Activated T-cell treated with anti-CD3 and anti-CD28 coated beads for 48 hours (primary cell): ENCODE measurements at places on chromosomes 11 and 22.

DNA sequence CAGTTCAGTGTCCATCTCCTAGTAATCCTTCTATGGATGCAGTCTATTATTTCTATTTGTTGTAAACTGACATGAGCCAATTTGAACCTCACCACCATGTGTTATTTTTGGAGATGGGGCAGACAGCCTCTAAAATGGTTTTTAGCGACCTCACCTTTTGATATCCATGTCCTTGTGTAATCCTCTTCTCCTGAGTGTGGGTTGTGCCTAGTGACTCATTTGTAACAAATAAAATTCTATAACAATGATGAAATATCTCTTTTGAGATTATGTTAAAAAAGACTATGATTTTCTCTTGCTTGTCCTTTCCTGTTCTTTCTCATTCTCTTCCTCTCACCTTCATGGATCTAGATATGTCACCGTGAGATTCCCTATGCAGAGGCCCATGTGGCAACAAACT lies 554.6 kb upstream of the ANO3 start:
- no peak for DNase-seq

DNA sequence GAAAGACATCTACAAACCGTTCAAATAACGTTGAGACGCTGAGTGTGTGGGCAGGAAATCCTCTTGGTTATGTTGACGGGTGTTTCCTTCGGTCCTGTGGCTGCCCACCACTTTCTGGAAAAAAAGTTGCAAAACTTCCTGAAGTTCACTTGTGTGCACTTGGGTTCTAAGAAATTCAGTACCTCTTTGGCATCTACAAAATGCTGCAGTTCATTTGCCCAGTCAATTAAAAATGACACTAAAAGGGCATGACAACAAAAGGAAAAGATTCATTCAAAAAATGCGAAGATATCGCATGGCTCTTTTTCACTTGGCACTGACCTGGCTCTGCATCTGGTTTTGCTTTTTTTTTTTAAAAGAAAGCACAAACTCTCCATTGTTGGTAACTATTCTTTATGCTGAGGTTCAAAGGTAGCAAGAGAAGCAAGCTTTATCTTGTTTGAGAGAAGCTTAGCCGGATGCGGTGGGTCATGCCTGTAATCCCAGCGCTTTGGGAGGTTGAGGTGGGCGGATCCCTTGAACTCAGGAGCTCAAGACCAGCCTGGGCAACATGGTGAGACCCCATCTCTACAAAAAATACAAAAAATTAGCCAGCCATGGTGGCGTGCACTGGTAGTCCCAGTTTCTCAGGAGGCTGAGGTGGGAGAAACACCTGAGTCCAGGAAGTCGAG lies 10.6 kb upstream of the XBP1 start:
- no peak for DNase-seq

GRCh38 chr11:86999859-87000753 lies 37.6 kb upstream of the TMEM135 start:
- DNase-seq, result no peak

- DNase-seq, result no peak
Measured at GRCh38 chr11:109208121-109208520, 213.9 kb upstream of the C11orf87 start.

GRCh38 chr11:134939905-134940304 lies 527.9 kb upstream of the B3GAT1 start:
- DNase-seq, result no peak

- no peak for DNase-seq
Measured at GRCh38 chr11:64492561-64492960, 98.5 kb upstream of the SLC22A12 start.

- DNase-seq, result no peak
Measured at GRCh38 chr11:74019104-74019738, 10.3 kb upstream of the UCP3 start.

GRCh38 chr22:26812731-26813130 lies 155.3 kb downstream of the MIAT start:
- no peak for DNase-seq

DNA sequence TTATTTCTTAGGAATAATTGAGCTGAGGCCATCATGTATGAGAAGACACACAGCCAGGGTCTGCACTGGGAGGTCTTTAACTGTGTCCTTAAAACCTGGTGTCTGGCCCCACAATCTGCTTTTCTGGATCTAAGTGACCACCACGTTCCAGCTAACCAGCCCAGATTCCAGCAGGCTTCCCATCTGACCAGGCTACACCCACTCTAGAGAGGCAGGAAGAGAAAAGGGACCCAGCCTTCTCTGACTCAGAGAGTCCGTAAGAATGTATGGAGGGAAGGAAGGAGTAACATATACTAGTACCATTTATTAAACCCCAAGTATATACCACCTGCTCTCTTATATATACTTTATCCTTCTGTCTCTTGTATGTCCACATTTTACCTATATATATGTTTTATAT lies 80.1 kb downstream of the LDLRAD3 start:
- no peak for DNase-seq

- peak; percentile 64 for DNase-seq
Measured at GRCh38 chr11:2443881-2444820, at the start of gene TRPM5. Gene TRPM5, minus strand, starts transcription at chr11:2444514. Its CDS starts 21,478 bp downstream, at chr11:2423036.

DNA sequence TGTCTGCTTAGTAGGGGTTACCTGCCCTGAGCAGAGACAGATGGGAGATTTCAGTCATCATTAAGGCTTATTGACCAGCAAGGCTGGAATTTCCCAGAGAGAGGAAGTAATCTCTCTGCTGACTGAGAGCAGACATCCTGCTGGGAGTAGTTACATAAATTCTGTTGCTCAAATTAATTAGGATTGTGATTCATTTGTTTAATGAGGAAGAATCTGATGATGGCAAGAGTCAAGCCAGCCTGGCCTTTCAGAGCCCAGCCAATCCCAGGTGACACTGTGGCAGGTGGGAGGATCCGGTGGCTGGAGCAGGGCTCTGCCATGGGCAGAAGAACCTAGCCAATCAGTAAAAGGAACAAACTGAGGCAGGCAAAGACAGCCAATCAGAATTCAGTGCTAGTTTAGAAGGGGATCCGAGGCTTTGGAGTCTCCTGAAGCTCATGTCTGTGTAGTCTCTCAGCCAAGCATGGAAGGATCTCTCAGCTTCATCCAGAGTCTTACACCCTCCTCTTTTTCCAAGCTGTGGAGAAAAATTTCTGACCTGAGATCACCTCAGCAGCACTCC lies 61.2 kb upstream of the CHST1 start:
- no peak for DNase-seq
